Effector CD4-positive, alpha-beta T cell (primary cell): ENCODE measurements at places on chromosomes 4 and X.
A peak's percentile ranks its signal among the peaks of the same experiment; 100 is the strongest.

GRCh38 chrX:13159886-13160285 is 115.5 kb upstream of the FAM9C start:
- no peak for DNase-seq

DNA sequence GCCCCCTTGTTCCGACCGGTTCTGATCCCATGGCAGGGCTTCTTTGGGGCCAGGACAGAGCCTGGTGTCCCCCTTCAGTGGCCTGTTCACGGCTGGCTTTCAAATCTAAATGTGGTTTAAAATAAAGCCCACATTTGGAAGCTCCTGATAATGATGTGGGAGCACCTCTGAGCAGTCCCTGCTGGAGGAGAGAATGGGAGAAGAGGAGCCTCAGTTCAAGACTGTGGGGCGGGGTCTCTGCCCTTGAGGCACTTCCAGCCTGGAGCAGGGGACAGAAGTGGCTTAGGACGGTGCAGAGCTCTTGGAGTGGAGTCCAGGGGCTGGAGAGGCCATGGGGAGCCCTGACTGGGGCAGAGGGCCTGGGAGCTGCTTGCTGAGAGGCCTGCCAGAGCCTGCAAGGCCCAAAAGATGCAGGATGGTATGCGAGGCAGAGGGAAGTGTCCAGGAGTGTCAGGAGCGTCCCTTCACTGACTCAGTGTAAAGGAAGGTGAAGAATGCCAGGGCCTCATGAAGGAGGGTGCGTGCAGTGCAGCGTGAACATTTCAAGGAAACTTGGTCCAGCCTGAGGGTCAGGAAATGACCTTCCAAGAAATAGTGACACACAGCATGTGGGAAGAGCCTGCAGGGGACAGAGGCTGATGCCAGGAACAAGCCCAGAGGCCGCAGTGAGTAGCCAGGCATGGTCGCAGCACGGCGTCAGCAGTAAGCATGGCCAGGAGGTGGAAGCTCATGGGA is 21.1 kb upstream of the TADA2B start:
- DNase-seq: no peak

GRCh38 chr4:164876700-164877324 is at the start of gene APELA:
Gene APELA, plus strand, starts transcription at chr4:164877178. Its CDS starts 154 bp downstream, at chr4:164877332.
- no peak for DNase-seq

- DNase-seq: no peak
Measured at GRCh38 chrX:124194199-124194598, 138.3 kb upstream of the TEX13D start.

- DNase-seq: no peak
Measured at GRCh38 chrX:40148385-40149285, 50.9 kb upstream of the BCOR start.

DNA sequence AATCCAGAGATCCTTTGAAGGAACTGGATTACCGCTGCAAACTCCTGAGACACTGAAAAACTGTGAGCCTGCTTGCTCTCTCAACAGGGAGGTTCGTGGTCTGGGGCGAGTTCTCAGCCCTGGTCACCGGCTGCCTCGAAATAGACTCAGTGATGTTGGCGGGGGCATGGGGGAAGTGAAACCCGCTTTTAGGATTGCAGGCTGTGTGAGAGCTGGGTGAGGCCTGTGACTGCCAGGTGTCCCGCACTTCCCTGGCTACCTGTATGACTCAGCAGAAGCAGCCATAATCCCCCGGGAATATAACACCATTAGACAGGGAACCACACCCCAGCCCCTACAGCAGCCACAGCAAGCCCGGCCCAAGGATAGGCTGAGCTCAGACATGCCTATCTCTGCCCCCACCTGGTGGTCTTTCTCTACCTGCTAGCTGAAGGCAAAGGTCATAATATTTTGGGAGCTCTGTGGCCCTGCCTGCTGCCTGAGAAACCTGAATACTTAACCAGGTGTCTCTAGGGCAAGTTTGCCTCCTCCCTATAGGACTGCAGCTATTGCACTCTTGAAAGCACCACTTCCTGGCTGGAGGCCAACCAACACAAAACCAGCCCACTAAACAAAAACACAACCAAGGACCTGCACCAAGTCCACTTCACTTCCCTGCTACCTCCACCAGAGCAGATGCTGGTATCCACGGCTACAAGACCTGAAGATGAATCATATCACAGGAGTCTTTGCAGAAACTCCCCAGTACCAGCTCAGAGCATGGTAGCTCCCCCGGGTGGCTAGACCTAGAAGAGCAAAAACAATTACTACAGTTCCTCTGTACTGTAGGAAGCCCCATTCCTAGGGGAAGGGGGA is 202.0 kb downstream of the RRAGB start:
- no peak for DNase-seq

DNA sequence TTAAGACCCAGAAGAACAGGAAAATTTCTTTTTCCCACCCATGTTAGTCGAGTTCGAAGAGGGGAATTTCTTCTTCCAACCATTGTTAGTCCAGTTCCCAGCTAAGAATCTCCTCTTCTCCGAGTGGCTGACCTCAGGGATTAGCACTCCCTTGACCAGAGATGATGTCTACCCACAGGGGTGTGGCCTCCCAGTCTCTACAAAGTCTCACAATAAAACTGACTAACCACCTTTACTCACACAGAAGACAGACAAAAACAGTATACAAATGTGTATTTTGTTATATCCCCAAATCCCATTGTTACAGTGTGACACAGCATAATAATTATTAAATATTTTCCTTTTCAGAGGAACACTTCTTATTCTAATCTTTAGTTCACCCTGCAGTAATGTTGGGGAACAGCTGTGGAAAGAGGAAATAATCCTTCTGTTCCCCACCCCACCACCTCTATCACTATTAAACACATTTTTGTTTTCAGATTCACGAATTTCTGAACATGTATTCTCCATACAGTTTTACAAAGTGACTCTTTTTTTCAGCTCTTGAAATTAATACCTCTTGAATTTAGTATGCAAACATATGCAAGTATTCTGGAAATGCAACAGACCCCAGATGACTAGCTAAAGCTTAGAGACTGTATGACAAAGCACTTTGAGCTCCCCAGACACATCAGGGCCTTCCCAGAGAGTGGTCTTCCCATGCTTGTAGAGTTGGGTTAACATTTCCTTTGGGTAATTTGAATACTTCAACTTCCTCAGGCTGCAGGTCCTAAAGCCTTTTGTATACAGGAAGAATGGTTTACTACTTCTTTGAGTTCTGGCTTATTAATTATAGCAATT is 62.5 kb upstream of the NFKB1 start:
- no peak for DNase-seq

DNA sequence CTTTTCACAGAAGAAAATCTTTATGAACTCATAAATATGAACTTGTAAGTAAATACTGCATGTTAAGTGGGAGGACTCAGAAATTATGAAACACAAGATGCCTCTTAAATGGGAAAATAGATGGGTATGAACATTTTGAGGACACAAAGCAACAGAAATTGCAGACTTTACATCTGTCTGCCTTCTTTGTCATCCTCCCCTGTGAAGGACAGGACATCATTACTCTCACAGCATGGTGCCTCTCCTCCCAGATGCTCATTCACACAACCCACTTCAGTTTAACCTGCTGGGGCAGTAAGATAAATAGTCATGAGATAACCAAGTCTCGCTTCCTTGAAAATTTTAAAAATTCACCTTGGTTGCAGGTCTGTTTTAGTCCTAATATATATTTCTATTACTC is 144.5 kb downstream of the APBB2 start:
- DNase-seq: no peak

GRCh38 chr4:100555611-100556337 is 38.0 kb upstream of the EMCN start:
- DNase-seq: no peak

GRCh38 chrX:45164995-45165394 is 35.7 kb downstream of the DIPK2B start:
- DNase-seq: no peak

GRCh38 chr4:111812114-111812513 is 333.1 kb upstream of the FAM241A start:
- no peak for DNase-seq

GRCh38 chr4:825971-826330 is at the start of gene CPLX1:
Gene CPLX1, minus strand, starts transcription at chr4:826129. Its CDS starts 1,607 bp downstream, at chr4:824522.
- DNase-seq: no peak

- DNase-seq: no peak
Measured at GRCh38 chr4:141131723-141132071, 1.6 kb downstream of the RNF150 start.

DNA sequence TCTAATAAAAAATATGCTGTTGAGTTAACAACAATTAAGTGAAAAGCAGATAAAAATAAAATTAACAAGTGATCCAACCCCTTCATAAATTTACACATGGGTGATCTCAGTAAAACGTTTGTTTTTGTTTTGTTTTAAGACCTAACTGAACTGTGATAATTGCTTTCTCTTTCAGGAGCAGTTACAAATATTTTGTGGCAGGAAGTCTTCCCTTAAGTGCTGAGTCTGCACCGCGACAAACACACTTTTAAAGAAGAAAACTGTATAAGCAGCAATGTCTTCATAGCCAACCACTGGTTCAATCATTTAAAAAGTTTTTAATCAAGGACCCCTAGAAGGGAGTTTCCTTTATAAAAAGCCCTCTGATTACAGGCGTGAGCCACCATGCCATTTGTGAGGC is 53.7 kb upstream of the NFKB1 start:
- DNase-seq: no peak

GRCh38 chrX:137195991-137196390 is 162.2 kb upstream of the GPR101 start:
- no peak for DNase-seq

- no peak for DNase-seq
Measured at GRCh38 chrX:139692506-139692849, 15.5 kb downstream of the MCF2 start.

DNA sequence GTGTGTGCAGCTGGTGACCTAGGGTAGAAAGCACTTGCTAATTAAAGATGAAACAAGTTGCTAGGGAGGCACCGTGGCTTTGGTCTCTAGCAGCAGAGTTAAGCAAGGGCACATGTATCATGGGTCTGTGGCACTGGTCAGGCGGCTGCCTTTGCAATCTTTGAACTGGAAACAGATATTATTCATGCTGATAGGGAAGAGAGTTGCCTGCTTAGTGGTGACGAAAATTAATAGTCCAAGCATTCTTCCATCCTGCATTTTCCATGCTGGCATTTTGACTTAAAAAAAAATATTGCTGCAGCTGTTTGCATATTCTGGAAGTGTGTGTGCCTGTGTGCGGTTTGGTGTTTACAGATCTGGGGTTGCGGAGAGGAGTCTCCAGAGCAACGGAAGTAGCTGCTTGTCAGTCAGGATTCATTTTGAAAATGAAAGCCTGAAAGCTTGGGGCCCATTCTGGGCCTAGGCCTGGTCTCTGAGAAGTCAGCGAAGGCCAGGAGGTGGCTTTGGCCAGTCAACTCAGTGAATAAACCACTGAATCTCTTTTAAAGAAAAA is 2.3 kb upstream of the SOWAHD start:
- peak; percentile 22 for DNase-seq

DNA sequence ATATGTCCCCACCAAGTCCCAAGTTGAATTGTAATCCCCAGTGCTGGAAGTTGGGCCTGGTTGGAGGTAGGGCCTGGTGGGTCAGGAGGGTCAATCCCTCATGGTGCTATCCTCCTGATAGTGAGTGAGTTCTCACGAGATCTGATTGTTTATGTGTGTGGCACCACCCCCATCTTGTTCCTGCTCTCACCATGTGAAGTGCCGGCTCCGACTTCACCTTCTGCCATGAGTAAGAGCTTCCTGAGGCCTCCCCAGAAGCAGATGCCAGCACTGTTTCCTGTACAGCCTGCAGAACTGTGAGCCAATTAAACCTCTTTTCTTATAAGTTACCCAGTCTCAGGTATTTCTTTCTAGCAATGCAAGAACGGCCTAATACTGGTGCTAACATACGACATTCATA is 22.7 kb upstream of the TMEM33 start:
- no peak for DNase-seq

- DNase-seq: no peak
Measured at GRCh38 chrX:130604882-130605281, 203.1 kb downstream of the RBMX2 start.

- no peak for DNase-seq
Measured at GRCh38 chr4:73152893-73153292, 83.4 kb upstream of the COX18 start.

DNA sequence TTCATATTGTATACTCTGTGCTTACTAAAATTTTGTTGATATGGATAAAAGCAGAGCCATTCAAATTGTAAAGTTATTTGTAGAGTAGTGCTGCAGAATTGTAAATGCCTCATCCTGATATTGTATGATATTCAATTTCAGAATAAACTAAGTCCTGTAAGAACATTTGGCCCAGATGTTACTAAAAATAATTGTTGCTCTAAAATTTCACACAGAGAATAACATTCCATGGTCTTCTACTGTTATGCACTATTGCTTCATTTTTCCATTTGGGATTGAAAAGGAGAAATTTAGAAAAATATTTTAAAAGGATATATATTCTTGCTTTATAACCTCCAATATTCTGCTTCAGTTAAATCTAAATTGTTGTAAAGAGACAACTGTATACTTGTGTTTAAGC is 195.6 kb downstream of the LARP7 start:
- DNase-seq: no peak

DNA sequence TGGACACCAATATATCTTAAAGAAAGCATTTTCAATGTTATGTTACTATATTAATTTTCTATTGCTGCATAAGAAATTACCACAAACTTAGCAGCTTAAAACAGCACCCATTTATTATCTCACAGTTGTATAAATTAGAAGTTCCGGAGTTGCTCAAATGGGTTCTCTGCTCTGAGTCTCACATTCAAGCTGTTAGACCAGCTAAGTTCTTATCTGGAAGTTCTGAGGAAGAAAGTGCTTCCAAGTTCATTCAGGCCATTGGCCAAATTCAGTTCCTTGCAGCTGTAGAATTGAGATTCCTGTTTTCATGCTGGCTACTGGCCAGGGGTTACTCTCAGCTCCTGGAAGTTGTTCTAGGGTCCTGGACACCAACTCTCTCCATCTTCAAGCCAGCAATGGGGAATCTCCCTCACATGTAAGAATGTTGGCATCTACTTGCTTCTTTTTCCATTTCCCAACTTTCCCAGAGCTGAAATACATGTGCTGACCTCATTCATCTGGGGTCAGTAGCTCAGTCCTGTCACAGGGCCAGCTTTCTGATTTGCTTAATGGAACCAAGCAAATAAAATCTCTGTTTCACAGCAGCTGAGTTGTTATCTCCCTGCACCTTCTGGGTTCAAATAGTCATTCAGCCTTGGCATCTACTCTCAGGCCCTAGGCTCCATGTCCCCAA is 99.6 kb upstream of the INTU start:
- no peak for DNase-seq

GRCh38 chr4:122010610-122011009 is 58.8 kb upstream of the TRPC3 start:
- no peak for DNase-seq

GRCh38 chr4:54779036-54779435 is 121.3 kb downstream of the KIT start:
- no peak for DNase-seq

DNA sequence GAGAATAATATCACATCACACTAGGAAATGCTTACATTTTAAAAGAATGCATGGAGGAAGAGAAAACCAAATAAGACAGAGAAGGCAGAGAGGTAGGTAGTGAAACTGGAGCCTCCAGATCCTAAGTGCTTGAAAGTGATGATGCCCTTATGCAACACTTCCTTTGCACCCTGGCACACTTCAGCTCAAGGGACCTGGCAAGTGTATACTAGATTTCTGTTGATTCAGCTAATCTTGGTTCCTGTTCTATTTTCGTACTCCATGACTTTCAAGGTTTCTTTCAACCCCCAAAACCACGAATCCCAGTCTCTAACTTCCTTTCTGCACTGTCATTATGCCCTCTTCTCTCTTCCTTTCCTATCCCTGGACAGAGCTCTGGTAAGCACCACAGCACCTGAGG is 36.9 kb upstream of the SH3KBP1 start:
- DNase-seq: no peak

- DNase-seq: no peak
Measured at GRCh38 chr4:38803833-38804653, 548 bp downstream of the TLR1 start.
